ENCODE measurements at places on chromosomes 1 and 21. TPM values are rescaled to one million over a fixed set of nuclear protein-coding genes. Genes with fewer than 3 reads are reported as not detected.

Gene ATP1A2
- 3.0 TPM for total RNA-seq

Gene IQGAP3
- 1.2 TPM for total RNA-seq

Gene MSH4
- total RNA-seq: 0.87 TPM

- DNase-seq: no peak
- H3K36me3 ChIP-seq: no peaks in the 10 kb centered on the region
- H3K27me3 ChIP-seq: no peaks in the 10 kb centered on the region
- H3K27ac ChIP-seq: no peak overlapping the region
- no peaks in the 10 kb centered on the region for H3K4me1 ChIP-seq
- H3K4me3 ChIP-seq: no peak overlapping the region
These were observed 40.4 kb downstream of the LDLRAD2 start for GRCh38 chr1:21852282-21853130.

GRCh38 chr1:11456965-11457364 is 22.0 kb upstream of the DISP3 start:
- DNase-seq: no peak
- H3K36me3 ChIP-seq: no peaks in the 10 kb centered on the region
- no peak overlapping the region for H3K4me3 ChIP-seq
- H3K4me1 ChIP-seq: peaks cover 8% of the 10 kb centered on the region

DNA sequence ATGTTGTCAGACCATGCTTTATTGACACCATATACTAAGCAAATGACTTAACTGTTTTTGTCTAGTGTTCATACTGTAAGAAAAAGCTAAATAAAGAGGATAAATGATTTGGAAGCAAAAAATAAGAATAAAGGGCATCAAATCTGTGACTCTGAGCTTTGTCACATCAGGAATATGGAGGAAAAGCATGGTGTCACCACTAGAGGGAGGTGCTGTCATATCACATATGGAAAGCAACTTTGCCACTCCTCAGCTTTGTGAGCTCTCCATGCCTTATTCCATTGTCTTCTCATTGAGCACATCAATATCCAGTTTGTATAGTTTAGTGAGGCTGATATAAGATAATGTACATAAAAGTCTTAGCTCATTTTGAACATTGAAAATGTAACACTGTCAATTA is 20.8 kb upstream of the GBP1 start:
- H3K36me3 ChIP-seq: no peaks in the 10 kb centered on the region
- no peak for DNase-seq
- no peak overlapping the region for H3K4me3 ChIP-seq
- no peak overlapping the region for H3K27ac ChIP-seq
- no peaks in the 10 kb centered on the region for H3K4me1 ChIP-seq
- H3K27me3 ChIP-seq: no peaks in the 10 kb centered on the region

DNA sequence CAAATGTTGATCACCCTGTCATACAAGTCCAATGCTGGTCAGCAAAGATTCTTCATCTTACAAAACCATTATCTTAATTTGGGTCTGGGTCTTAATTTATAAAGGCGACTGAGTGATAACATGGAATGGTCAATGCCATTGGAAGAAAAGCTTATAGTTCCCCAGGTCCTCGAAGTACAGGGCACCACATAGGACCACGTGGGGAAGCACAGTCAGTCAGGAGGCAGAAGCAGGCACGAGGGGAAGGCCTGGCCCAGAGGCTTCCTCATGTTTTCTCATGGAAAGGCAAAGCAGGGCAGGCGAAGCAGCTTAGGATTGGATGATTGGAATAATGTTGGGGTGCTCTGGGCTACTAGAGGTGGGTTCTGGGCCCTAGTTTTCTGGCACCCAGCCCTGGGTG is 175.7 kb downstream of the FASLG start:
- no peak overlapping the region for H3K4me3 ChIP-seq
- no peaks in the 10 kb centered on the region for H3K27me3 ChIP-seq
- H3K4me1 ChIP-seq: no peaks in the 10 kb centered on the region
- no peak for DNase-seq

Gene LMNA
- 197 TPM for total RNA-seq

Measured in ovary (tissue), 10 donors.